Lung microvascular endothelial cell (primary cell): ENCODE measurements at places on chromosomes 7 and 10. TPM values are rescaled to one million over a fixed set of nuclear protein-coding genes. Genes with fewer than 3 reads are reported as not detected.

The HOXA6 gene
- 2.0 and 2.4 TPM in 2 replicates for total RNA-seq

The PRKAR2B gene
- 17.3 and 26.2 TPM in 2 replicates for total RNA-seq

The ASAH2 gene
- 0.22 and 0.79 TPM in 2 replicates for total RNA-seq

The TFPI2 gene
- 72.1 and 139 TPM in 2 replicates for total RNA-seq

The EN2 gene
- not detected in 2 replicates for total RNA-seq

The GIMAP2 gene
- 34.0 and 42.3 TPM in 2 replicates for total RNA-seq

The MINDY4 gene
- total RNA-seq = 0.40 and 0.65 TPM in 2 replicates

The OR13A1 gene
- not detected in 2 replicates for total RNA-seq

The HTR5A gene
- total RNA-seq = not detected in 2 replicates

The CDK5 gene
- total RNA-seq = 15.9 and 17.4 TPM in 2 replicates

The RPEL1 gene
- under 0.01 and 0.20 TPM in 2 replicates for total RNA-seq

The TMEM139 gene
- total RNA-seq = not detected in 2 replicates

The PLCE1 gene
- total RNA-seq = 0.44 and 2.8 TPM in 2 replicates

The SPDYE11 gene
- not detected in 2 replicates for total RNA-seq
